ENCODE measurements at places on chromosomes 13 and 19.
A peak's percentile ranks its signal among the peaks of the same experiment; 100 is the strongest.

GRCh38 chr19:29841209-29841558 lies 29.4 kb downstream of the CCNE1 start:
- no peak for DNase-seq

GRCh38 chr13:85654227-85654626 lies 145.0 kb downstream of the SLITRK6 start:
- no peak for DNase-seq

DNA sequence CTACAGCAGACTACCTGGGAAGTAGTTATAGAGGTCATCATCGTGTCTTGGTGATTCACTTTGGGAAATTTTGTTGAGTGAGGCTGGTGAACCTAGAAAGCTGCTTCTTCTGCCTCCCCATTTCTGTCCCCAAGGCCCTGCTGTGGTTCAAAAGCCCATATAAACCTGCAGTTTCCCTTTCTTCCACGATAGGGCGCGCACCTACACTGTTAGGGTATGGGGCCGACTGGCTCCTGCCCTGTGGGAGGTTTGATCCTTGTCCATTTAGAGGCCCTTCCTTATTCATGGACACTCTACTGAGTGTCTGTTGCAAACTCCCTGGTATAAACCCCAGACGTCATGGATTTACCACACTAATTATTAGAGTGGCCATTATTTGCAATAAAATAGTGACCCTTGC lies 191.8 kb downstream of the GGACT start:
- DNase-seq = no peak

DNA sequence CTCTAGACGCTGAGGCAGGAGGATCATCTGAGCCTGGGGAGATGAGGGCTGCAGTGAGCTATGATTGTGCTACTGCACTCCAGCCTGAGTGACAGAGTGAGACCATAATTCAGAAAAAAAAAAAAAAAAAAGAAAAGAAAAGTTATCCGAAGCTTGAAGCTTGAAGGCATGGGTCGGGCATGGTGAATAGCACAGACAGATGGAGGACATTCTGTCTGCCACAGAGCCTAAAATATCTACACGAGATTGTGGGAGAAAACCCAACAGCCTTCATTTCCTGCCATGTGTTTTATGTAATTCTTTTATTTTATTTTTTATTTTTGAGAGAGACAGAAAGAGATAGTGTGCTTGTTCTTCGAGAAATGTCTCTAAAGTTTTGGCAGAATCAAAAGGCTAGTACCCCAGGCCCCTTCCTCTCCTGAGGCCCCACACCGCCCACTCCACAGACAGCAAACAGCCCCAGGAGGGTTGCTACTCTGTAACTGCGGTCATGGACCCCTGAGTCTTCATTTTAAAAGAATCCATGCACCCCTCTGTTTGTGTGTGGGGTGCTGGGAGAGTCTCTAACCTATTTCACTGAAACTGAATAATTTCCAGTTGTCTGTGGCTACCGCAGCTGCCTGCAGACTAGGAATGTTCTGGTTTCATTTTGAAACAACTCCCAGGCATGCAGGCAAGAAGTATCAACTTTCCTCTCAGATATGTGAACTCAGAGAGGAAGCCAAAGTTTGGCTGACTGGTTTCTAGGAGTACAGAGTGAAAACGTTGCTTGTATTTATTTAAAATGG lies 38.4 kb upstream of the RCBTB2 start:
- peak; percentile 23 for DNase-seq

DNA sequence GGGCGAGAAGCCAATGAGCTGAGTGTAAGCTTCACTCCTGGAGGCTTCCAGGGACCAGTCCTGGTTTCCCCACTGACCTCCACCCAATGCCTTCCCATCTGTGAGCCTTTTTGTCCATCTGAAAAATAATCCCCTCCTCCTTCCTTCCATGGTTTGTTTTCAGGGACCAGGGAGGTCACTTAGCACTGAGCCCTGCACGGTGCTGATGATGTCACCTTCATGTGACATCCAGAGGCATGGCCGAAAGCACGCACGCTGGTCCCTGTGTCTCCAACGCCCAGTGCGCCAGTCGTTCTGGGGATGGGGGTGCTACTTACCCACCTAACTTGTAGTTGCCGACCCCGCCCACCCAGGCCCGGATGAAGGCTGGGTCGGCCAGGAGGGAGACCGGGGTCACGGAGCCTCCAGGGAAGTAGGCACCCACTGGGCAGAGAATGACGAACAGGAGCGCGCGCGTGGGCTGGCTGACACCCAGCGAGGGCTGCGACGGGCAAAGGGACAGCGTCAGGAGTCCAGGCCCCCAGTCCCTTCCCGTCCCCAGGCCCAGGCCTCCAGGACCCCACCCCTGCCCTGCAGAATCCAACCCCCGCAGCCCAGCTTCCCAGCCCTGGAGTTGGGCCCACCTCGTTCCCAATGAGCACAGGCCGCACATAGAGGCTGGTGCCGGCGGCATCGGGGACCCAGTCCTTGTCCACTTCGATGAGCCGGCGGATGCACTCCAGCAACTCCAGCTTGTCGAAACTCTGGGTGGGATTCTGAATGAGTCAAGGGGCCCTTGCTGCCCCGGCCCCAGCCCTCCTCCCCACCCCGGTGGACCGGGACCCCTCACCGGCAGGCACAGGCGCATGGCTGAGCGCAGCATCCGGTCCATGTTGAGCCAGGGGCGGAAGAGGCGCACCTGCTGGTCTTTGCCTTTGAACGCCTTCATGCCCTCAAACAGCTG lies 11.2 kb downstream of the BCAT2 start:
- DNase-seq = no peak

DNA sequence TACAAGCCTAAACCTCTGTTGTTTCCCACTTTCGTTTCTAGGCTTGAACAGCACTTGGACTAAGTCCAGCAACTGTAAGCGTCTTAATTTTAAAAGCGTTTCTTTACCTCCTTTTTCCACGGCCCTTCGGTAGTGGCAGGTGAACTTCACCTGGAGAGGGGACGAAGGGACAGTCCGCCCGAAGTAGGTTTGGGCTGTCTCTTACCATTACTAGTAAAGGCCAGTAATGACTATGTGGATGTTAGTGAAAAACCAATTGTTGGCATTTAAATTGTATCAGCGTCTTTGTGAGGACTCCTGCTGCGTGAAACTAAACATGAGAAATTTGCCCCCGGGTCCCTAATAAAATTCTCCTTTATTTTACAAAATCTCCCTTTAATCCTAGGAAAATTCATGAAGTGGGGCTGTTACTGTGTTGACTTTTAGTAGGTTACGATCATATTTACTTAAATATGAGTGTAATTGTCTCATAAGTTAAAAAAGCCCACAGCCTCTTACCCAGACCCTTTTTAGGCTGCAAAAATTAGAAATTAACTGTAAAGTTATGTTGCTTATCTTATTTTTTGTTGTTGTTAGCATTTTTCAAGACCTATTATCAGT lies 983 bp downstream of the ITM2B start:
- DNase-seq = no peak

DNA sequence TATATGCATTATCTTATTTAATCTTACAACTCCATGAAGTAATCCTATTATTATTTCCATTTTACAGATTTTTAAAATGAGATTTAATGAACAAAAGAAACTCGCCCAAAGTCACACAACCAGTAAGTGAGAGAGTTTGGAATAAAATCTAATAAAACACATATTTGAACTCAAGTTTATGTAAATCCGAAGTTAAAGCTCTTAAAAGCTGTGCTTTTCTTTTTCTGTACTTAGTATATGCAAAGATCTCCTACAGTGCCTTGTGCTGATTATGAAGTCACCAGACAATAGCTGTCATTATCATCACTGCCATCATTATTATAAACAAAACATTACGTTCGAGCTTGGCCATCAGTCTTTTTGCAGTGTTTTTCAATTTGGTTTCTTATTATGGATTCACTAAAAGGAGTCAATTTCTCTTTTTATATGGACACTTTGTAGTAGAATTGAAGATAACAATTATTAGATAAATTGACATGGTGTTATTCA lies 29.7 kb upstream of the ENOX1 start:
- DNase-seq = no peak

DNA sequence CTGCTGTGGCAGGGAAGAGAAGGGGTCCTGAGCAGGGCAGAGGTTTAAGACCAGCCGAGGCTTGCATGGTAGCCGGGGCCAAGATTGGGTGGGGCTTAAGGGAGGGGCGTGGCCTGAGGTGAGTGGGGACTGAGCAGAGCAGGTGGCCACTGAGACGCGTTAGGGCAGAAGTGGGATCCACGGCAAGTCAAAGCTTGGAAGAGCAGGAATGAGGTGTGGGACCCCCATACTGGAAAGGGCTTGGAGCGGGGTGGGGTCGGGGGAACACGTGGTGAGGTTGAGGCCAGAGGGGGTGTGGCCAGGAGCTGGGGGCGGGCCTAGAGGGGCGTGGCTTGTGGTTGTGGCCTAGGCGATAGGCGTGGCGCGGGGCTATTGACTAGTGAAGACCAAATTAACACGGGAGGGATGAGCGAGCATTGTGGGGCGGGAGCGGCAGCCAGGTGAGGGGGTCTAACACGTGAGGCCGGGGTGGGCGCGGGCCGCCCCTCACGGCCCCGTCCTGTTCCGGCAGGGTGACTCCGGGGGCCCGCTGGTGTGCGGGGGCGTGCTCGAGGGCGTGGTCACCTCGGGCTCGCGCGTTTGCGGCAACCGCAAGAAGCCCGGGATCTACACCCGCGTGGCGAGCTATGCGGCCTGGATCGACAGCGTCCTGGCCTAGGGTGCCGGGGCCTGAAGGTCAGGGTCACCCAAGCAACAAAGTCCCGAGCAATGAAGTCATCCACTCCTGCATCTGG lies 3.3 kb downstream of the CFD start:
- DNase-seq = peak; percentile 42

DNA sequence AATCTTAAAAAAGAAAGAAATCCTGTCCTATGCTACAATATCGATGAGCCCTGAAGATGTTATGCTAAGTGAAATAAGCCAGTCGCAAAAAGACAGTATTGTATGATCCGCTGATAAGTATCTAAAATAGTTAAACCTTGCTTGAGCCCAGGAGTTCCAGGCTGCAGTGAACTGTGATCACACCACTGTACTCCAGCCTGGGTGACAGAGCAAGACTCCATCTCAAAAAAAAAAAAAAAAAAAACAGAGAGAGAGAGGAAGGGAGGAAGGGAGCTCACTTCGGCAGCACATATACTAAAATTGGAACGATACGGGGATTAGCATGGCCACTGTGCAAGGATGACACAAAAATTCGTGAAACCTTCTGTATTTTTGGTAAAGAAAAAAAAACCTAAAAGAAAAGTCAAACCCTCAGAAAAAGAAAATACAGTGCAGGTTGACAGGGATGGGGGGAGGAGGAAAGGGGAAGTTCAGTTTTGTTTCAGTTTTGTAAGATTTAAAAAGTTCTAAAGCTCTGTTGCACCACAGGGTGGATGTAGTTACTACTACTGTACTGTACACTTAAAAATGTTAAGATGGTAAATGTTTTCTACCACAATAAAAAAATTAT lies 8.4 kb downstream of the CLASRP start:
- no peak for DNase-seq

DNA sequence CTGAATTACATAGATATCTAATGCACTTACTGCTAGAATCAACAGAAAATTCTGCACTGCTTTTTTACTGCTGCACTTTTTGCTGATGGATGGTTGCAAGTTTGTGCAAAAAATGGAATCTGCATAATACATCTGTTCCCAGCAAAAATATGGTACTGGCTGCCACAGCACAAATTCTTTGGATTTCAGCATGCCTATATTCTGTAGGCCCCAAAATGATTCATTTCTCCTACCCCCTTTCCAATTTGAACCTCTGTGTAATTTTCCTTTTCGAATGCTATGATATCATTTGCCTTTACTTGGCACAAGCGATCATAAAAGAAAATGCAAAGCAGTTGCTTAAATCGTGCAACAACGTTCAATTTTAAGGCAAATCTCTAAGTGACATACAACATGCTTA lies 524.2 kb upstream of the NBEA start:
- no peak for DNase-seq

GRCh38 chr13:100860866-100861265 lies 186.3 kb upstream of the TMTC4 start:
- DNase-seq = no peak

DNA sequence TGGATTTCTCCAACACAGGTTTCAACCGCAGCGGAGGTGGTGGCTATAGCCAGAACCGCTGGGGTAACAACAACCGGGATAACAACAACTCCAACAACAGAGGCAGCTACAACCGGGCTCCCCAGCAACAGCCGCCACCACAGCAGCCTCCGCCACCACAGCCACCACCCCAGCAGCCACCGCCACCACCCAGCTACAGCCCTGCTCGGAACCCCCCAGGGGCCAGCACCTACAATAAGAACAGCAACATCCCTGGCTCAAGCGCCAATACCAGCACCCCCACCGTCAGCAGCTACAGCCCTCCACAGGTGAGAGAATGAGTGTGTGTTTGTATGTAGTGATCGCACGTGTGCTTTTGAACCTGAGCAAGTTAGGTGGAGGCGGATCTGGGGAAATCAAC lies 6.0 kb upstream of the CCDC97 start:
- DNase-seq = no peak

GRCh38 chr13:39685652-39686051 lies 30.2 kb downstream of the COG6 start:
- DNase-seq = no peak

DNA sequence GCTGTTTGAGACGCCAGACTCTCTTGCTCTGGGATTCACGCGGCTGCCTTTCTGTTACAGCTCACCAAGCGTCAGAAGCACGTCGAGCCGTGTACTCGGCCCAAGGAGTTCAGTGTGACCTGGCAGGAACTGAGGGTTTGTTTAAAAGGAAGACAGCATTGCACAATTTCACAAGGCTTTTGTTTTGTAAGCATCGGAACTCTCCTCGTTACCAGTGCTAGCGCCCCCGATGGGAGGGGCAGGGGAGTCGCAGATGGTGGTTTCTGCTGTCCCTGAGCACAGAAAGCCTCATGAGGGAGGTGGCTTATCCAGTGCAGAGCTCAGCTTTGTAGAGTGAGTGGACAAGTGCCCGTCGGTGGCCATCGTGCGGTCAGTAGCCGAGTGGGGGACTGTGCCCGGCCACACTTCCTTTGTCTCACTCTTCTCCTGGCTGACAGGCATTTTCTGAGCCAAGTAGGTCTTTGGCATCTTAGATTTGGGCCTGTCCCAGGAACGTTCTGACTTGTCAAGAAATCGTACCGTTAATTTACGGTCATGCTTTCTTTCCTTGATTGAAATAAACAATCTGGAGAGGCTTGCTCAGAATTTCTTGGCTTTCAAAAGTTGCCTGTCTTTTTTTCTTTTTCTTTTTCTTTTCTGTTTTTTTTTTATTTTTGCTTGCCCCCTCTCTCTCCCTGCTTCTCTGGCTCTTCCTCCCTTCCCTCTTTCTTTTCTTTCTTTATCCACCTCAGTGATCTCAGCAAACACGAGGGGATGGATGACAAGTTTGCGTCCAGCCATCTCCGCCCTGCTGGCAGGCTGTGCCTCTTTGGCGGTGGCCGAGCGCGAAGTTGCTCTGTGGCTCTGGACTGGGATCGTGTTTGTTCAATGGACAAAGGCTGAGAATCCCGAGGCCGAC lies 7.7 kb downstream of the KDM4B start:
- peak; percentile 96 for DNase-seq

DNA sequence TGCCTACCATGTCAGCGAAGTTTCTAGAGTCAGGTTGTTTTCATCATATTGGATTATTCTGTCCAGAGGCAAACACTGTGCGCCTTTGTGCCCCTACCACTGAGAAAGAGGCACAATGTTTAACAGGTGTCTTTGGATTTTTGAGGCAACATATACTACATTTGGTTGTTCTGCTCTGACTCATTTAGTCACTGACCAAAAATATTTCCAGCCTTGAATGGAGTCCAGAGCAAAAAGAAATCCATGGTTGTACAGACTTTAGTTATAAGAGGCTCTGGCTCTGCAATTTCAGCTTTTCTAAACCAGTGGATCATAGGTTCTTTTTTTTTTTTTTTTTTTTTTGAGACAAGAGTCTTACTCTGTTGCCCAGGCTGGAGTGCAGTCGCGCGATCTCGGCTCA lies 35.7 kb downstream of the LACC1 start:
- DNase-seq = no peak

- DNase-seq = no peak
Observed at GRCh38 chr13:91351980-91352379, 4.5 kb downstream of the MIR17HG start.
